Caudate nucleus (tissue), 63 donors: ENCODE measurements at places on chromosomes 12 and 14.

GRCh38 chr12:69527506-69528272 lies 57.5 kb downstream of the FRS2 start:
- DNase-seq: no peak

DNA sequence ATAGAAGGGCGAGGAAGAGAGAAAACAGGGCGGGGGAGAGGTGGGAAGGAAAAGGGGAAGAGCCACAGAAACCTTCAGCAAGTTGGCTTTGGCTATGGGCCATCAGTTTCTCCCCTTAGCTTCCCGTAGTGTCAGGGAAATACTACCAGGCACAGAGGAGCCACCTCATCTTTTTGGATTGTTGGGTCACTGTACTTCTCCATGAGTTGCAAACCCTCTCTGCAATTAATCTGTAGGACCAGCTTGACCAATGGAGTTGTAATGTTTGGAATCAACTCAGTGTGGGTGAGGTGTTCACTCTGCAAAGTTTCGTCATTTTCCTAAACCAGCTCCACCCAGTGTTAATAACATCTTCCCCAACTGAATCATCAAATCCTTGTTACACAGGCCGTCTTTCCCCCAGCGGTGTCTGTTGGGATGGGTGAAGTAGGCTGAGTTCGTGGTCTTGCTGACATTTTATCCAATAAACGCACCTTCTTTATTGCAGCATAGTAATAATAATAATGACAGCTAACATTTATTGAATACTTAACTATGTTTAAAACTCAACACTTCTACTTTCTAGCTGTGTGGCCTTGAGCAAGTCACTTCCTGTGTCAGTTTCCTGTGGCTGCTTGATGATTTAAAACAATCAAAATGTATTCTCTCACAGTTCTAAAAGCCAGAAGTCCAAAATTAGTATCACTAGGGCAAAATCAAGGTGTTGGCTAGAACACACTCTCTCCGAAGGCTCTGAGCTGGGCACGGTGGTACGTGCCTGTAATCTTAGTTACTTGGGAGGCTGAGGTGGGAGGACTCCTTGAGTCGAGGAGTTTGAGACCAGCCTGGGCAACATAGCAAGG lies 8.1 kb upstream of the GLTP start:
- no peak for DNase-seq

DNA sequence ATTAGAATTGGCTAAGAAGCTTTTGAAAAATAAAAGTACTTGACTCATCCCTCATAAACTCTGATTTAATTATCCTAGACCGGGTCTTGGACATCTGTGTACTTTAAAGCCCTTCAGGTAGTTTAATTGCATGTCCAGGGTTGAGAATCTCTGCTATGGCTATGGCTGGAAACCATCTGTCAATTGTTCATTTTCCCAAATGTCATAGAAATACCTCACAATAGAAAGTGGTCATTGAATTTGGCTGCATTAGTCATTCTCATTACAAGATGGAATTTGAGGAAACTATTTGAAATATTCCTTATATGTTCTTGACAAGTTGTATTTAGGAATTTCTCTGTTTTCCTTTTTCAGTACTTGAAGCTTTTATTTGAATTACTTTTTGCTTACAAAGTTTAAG lies 111.3 kb downstream of the TSHR start:
- no peak for DNase-seq

DNA sequence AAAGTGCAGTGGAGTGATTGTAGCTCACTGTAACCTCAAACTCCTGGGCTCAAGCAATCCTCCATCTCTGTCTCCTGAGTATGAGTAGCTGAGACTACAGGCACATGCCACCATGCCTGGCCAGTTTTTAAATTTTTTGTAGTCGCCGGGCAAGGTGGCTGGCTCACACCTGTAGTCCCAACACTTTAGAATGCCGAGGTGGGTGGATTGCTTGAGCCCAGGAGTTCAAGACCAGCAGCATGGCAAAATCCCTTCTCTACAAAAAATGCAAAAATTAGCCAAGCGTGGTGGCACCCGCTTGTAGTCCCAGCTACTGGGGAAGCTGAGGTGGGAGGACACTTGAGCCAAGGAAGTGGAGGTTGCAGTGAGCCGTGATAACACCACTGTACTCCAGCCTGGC lies 219.5 kb downstream of the KLHL28 start:
- DNase-seq: no peak

GRCh38 chr14:99831903-99832685 lies 38.9 kb downstream of the EML1 start:
- no peak for DNase-seq

DNA sequence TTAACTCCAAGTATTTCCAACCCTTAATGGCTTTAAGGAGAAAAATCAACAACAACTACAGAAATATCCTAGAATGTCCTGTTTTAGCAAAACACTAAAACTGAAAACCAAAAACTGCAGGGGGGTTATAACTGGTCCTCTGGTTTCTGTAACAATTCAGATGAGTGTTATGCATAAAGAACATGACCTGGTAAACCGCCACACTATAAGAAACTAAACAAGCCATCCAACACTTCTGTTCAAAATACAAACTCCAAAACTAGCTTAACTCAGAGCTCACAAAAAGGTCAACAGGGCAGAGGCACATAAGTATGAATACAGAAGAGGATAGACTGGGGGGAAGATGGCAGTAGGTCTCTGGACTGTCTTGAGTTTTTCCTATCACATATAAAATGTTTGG lies 38.0 kb downstream of the HECTD4 start:
- no peak for DNase-seq

DNA sequence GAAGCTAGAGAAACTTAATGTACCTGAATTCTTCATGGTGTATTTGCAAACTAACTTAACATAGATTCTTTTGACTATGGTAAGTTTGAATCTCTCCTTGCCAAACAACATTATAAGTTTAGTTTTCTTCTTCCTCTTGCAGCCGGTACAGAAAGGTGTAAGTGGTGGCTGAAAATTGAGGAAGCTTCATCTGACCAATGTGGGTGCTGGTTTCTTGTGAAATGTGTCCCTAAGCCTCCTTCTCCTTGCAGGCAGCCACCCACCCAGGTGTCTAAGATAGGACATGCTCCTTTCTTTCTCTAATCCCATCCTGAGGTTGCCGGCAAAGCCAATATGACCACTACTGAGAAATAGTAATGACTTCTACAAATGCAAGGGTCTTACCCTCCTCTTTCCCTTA lies 20.6 kb downstream of the GSG1 start:
- DNase-seq: no peak

DNA sequence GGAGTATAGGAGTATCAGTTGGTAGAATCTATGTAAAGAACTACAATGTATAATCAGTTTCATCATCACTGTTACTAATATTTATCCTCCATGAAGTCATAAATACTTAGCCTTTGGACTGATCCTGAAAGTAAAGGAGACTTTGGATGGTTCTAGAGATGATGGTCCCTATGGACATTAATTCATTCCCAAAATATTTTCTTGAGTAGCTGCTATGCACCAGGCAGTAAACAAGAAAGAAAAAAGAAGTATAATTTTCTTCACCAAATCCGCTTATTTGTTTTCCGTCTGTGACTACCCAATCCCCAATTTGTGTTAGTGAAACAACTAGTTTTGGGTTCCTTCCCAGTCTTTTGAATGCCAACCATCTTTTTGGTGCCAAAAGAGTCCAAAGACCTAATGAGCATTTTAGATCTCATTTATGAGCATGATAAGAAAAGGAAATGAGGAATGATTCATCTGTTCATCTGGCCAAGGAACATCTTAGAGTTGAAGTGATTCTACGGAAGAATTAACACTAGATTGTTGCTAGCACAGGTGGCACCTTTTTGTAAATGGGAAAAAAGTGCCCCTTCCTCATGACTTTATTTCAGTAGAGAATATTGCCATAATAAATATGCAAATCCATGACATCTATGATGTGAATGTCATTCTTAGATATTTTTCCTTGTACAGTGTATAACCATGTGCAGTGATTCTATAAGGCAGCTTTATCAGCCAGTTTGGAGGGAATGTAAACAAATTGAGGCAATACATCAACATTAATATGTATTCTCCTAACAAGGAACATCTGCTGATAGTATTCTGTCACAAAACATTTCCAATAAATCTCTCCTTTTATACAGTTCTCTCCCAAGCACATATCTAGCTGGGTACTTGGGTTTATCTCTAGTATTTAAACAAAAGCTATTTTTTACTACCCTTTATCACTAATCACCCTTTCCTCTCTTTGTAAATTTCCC lies 85.1 kb upstream of the CCDC91 start:
- DNase-seq: no peak

GRCh38 chr14:38121320-38122020 lies 86.2 kb upstream of the SSTR1 start:
- DNase-seq: no peak

DNA sequence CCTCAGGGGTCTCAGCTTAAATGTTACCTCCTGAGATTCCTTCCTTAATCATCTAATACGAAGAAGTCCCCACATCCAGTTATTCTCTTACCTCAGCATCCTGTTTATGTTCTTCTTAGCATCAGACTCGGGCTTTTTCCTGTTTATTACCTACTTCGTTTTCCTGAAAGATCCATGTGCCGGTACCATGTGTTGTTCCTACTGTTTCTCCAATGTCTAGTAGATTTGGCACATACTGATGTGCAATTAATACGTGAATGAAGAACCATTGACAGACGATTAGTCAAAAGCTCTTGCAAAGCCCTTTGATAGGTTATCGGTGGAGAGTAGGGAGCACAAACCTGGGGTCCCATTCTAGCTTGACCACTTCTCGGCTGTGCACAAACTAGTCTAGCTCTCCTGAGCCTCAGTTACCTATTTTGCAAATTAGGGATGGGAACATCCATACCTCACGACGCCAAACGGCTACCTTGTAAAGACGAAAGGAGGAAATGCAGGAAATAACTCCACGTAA lies 735 bp upstream of the MAPKAPK5 start:
- DNase-seq: no peak

DNA sequence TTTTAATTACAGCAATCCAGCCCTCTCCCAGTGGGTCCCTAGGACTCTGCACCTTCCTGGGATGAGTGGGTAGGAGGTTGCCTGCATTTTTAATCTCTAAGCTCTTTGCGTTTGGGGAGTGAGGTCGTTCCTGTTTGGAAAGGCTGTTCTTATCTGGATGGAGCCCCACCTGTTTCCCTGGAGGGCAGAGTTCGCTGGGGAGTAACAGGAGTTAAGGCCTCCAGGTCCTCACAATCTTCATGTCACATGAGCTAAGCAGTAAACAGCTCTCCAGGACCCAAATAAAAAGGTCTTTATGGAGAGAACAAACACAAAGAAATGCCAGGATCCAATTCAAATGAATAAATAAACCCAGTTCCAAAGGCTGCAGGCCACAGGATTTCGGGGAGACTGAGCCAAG lies 56.0 kb upstream of the RFLNA start:
- no peak for DNase-seq

DNA sequence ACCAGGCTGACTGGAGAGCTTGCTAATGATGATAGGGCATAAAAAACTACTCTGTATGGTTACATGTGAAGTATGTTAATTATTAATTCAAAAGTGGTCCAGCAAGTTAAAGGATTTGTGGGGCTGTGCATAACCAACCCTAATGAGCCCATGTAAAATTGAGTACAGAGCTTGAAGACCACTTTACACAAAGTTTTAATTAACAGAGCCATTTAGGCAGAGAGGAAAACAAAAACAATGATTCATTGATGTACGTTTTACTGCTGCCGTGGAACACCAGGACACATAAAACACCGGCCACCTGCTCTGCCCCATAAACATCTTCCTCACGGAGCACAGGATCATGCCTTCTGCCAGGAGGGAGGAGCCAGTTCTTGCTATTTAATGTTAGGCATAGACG lies 83.5 kb downstream of the RIMBP2 start:
- no peak for DNase-seq

DNA sequence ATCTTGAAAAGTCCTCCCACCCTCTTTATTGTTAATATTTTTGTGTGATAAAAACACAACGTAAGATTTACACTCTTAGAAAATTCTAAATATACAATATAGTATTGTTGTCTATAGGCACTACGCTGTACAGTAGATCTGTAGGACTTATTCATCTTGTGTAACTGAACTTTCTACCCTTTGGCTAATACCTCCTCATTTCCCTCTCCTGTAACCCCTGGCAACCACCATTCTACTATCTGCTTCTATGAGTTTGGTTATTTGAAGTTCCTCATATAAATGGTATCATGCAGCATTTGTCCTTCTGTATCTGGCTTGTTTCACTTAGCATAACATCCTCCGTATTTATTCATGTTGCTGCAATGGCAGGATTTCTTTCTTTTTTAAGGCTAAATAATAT lies 5.2 kb upstream of the CLEC9A start:
- DNase-seq: no peak

DNA sequence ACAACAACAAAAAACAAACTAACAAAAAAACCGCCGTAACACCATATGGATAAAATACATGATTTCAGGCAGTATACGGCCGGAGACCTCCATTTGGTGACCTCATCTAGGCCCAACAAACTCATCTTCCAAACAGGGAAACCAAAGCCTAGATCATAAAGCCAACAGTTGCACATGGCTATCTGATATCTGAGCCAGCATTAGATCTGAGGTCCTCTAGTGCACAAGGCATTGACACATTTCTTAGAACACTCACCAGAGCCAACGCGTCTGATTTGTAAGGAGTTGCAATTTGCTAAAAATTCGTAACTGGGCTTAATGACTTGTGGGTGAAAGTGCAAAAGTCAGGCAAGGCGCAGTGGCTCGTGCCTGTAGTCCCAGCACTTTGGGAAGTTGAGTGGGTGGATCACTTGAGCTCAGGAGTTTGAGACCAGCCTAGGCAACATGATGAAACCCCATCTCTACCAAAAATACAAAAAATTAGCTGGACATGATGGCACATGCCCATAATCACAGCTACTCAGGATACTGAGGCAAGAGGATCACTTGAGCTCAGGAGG lies 42.0 kb upstream of the NUDT4 start:
- DNase-seq: no peak

GRCh38 chr14:75120541-75121291 lies 6.1 kb downstream of the NEK9 start:
- DNase-seq: no peak

- no peak for DNase-seq
These were observed 349.3 kb downstream of the DIO2 start for GRCh38 chr14:79862045-79862444.

GRCh38 chr14:52286661-52287649 lies 19.5 kb downstream of the PTGDR start:
- no peak for DNase-seq

- DNase-seq: no peak
These were observed 159.7 kb downstream of the ANKS1B start for GRCh38 chr12:99824900-99825542.

DNA sequence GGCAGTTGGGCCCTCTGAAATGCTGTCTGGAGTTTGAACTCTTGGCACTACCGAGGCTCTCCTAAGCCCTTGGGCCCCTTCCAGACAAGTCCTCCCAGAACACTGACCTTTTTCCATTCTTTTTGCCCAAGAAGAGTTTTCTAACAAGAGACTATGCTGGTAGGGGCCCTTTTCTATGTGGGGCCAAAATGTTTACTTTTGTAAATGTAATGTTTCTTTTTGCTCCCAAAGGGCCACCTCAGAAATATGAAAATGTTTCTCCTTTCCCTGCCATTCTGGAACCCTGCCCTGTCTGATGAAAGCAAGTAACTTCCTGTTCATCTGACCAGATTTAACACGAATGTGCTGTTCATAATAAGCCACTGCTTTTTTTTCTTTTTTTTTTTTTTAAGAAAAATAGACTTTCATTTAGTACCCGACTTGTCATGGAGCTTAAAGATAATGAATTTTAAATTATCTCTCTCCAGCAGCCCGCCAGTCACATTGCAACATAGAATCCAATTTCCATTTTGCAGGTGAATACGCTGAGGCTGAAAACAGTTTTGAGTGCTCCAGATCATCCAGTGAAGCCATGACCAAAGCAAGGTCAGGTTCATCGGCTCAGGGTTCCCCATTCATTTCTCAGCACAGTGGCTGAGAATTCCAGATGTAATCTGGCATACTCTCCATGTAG lies 169.9 kb downstream of the DPF3 start:
- DNase-seq: no peak

- DNase-seq: no peak
These were observed 21.3 kb upstream of the CABP1 start for GRCh38 chr12:120618954-120619615.
